NCI-H2107 (cell line): ENCODE measurements at places on chromosomes 2 and 18.

DNA sequence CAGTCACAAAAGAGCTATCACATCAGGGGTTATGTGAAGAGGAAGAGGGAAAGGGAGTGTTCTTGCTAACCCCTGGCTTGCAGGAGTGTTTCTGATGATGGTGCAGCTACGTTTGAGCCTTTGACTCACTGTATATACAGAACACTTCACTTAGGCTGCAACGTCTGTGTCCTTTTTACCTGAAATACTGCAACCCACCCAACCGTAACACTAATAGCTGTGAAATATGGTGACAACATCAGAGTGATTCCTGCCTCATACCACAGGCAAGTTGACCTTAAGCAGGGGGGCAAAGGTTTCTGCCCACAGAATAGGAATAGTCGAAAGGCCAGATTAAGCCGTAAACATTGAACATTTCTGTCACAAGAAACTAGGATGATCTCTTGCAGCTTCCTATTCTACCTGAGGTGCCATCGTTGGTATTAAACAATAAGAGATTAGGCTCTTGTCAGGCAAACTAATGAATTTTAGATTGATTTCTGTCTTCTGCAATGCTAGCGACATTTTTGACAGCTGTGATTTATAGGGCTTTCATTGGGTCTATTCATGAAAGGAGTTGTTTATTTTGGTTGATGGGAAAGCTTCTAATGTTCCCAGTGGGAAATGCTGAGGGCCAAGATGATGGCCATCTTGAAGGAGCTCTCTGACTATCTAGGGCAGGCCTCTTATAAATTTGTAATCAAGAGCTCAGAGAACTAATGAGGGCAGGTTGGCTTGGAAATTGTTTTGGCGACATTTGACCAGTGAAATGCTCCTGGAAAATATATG lies 316.8 kb downstream of the PIK3C3 start:
- DNase-seq = no peak

- DNase-seq = no peak
Measured at GRCh38 chr2:41621563-41621962, 426.3 kb upstream of the PKDCC start.

- DNase-seq = peak; percentile 78
Measured at GRCh38 chr2:88159955-88160415, 10.2 kb upstream of the THNSL2 start.

- DNase-seq = no peak
Measured at GRCh38 chr2:230713331-230714135, 891 bp downstream of the CAB39 start.

DNA sequence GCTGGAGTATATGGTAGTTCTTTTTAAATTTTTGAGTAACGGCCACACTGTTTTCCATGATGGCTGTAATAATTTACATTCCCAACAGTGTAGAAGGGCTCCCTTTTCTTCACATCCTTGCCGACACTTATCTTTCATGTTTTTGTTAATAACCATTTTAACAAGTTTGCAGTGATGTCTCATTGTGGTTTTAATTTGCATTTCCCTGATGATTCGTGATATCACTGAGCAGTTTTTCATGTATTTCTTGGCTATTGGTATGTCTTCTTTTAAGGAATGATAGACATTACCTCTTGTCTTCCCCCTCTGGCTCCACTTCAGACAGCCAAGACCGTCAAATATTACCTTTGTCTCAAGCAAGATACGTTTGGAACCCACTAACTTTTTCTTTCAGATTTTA lies 371.1 kb upstream of the NRP2 start:
- no peak for DNase-seq

GRCh38 chr2:11102466-11102865 lies 52.8 kb upstream of the SLC66A3 start:
- no peak for DNase-seq

GRCh38 chr2:72127401-72128058 lies 20.1 kb downstream of the CYP26B1 start:
- DNase-seq = no peak

- no peak for DNase-seq
Measured at GRCh38 chr2:217327953-217328621, 468.2 kb upstream of the TNP1 start.

GRCh38 chr2:200976710-200977109 lies 13.2 kb upstream of the ORC2 start:
- no peak for DNase-seq

- no peak for DNase-seq
Measured at GRCh38 chr18:47413327-47413726, 161.9 kb upstream of the SKOR2 start.

GRCh38 chr18:43681661-43682060 lies 404.4 kb upstream of the SYT4 start:
- DNase-seq = no peak

- no peak for DNase-seq
Measured at GRCh38 chr18:75249672-75250470, 39.3 kb downstream of the TSHZ1 start.

GRCh38 chr2:139048017-139048416 lies 267.8 kb upstream of the NXPH2 start:
- DNase-seq = no peak

GRCh38 chr2:133571249-133571648 lies 3.0 kb upstream of the NCKAP5 start:
- no peak for DNase-seq

GRCh38 chr2:75454241-75454620 lies 106.5 kb downstream of the EVA1A start:
- no peak for DNase-seq

DNA sequence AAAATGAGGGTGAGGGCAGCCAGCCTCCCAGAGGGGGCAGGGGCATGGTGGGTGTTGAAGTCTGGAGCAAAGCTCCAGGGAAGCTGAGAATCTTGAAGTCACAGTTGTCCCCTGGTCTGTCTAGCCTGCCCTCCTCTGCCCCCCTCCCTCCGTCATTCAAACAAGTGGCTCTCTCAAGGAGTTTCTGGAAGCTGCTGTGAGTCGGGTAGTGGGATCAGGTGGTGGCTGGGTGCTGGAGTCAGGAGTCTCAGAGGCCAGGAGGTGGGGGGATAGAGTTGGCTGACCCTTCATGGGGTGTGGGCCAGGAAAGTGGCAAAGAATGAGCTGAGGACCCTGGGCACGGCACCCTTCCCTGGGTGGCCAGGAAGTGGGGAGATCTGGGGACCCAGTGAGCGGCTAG lies 495 bp upstream of the ASIC4 start:
- DNase-seq = no peak

- no peak for DNase-seq
Measured at GRCh38 chr2:174122185-174122584, 126.1 kb downstream of the OLA1 start.

DNA sequence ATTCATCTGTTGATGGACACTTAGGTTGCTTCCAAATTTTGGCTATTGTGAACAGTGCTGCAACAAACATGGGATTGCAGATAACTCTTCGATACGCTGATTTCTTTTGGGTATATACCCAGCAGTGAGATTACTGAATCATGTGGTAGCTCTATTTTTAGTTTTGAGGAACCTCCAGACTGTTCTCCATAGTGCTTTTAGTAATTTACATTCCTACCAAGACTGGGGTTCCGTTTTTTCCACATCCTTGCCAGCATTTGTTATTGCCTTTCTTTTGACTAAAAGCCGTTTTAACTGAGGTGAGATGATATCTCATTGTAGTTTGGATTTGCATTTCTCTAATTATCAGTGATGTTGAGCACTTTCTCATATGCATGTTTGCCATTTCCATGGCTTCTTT lies 200.3 kb downstream of the MBD5 start:
- DNase-seq = no peak

GRCh38 chr2:146523196-146523595 lies 1321.6 kb upstream of the ACVR2A start:
- DNase-seq = no peak

- no peak for DNase-seq
Measured at GRCh38 chr18:43650426-43650825, 373.1 kb upstream of the SYT4 start.

- no peak for DNase-seq
Measured at GRCh38 chr2:10145519-10146357, 23.2 kb downstream of the RRM2 start.

- no peak for DNase-seq
Measured at GRCh38 chr2:235551965-235552364, 58.1 kb downstream of the AGAP1 start.

DNA sequence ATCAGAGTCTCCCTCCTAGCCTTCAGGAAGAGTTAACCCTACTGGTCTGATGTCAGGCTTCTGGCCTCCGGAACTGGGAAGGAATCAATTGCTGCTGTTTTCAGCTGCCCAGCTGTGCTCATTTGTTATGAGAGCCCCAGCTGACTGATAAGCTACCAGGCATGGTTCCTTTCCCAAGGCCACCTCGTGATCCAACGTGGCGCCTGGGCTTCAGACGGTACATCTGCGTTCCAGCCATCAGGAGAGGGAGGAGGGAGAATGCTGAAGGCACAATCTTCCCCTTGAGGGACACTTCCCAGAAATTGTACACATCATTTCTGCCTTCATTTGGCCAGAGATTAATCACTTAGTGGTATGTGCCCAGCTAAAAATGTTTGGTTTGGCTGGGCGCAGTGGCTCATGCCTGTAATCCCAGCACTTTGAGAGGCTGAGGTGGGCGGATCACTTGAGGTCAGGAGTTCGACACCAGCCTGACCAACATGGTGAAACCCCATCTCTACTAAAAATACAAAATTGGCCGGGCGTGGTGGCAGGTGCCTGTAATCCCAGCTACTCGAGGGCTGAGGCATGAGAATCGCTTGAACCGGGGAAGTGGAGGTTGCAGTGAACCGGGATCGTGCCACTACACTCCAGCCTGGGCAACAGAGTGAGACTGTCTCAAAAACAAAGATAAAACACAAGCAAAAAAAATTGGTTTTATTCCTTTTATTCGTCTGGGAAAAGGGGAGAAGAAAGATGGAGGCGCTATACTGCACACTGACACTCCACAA lies 10.5 kb upstream of the ARMC9 start:
- no peak for DNase-seq

GRCh38 chr2:181124497-181124896 lies 144.1 kb downstream of the UBE2E3 start:
- no peak for DNase-seq

GRCh38 chr2:74619651-74620297 lies 28.4 kb downstream of the M1AP start:
- DNase-seq = no peak

GRCh38 chr2:16950436-16950835 lies 284.8 kb upstream of the CYRIA start:
- DNase-seq = no peak

DNA sequence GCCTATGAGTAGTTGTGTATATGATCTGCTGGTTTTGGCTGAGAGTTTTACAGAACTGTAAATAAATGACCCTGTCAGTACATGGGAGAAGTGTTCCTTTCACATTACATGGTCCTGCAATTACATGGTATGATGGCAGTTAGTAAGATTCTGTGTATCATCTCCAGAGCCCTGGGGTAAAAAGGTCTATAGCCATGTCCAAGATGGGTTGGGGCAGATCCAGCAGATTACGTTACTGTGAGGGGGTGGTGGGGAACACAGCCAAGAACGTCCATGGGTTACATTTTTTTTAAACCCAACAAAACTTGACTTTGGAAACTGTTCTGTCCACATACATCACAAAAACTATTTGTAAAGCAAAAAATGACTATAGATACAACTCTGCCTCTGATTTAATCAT lies 64.2 kb upstream of the LMAN1 start:
- DNase-seq = no peak

GRCh38 chr2:122105171-122105876 lies 349.9 kb downstream of the TSN start:
- no peak for DNase-seq

GRCh38 chr2:99921903-99922302 lies 220.5 kb downstream of the AFF3 start:
- no peak for DNase-seq

DNA sequence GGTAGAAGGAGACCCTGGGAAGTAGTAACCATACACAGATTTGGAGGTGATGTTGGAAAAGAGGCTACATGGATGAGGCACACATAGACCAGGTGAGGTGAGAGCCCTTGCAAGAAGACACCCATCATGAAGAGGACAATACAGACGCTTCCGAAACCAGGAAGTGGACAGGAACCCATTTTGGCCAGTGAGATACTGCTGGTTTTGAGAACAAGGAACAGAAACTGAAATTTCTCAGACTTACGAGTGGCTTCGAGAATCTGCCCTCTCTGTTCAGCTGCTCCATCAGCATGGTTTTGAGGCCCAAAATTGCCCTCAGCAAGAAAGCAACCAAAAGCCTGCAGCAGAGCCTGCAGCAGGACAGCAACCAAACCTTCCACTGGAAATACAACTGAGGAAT lies 479.1 kb upstream of the NRXN1 start:
- DNase-seq = no peak

DNA sequence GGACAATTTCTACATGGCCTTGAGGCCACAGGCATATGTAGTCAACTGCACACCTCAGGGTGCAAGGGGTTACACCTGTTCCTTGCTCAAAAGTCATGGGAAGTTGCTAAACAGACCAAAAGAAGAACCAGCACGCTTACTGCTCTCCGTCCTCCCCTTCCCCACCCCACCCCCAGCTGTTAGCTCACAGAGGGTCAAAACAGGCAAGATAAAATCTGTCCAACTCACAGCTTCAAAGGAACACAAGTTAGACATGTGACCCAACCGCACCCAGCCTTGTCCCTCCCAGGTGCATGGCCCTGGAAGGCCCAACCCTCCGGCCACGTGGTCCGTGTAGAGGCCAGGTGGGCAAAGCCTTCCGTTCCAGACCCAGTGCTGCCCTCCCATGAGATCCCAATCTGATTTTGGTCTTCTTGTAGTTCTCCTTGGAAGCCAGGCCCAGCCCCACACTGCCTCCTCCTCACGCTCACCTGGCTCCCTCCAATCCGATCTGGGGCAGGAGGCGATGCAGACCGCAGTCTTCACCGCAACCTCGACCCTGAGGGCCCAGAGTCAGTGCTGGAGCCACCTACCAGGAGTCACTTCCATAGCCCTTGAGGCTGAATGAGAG lies 14.5 kb upstream of the ASPRV1 start:
- DNase-seq = no peak

DNA sequence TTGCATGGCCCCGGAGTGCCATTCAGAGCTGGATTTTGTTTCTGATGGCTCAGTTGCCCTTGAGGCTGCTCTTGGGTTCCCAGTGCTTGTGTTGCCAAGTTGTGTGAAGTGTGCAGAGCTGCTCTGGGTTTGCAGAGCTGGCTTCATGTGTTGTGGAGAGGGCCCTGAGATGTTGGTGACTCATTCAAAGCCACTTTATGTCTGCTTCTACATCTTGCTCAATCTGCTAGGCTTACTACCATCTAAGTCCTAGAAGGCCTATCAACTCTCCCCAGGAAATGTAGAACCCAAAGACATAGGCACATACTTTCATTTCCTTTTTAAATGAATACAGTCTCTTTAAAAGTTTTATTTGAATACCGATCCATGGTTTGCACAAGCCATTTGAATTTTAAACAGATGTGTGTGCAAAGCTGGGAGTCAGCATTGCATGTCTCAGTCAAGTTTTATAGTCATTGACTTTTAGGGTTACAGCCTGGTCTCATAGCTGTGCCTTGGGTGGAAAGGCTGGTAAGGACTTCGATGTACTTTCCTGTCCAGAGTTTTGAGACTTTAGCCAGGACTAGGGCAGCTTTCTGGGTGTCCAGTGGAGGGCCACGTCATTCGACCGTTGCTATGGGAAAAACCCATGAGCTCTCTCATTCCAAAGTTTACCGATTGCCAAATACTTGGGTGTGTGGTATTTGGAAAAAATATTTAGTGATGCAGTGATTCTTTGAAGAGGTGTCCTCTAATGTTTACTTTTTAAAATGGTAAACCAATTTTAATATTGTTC lies 105.0 kb downstream of the LTBP1 start:
- no peak for DNase-seq
